Mucosa of descending colon (tissue), 3 donors: ENCODE measurements at places on chromosomes 6 and 20. TPM values are rescaled to one million over a fixed set of nuclear protein-coding genes. Genes with fewer than 3 reads are reported as not detected.

GRCh38 chr6:142459271-142459670 lies 157.5 kb downstream of the ADGRG6 start:
- DNase-seq = no peak

DNA sequence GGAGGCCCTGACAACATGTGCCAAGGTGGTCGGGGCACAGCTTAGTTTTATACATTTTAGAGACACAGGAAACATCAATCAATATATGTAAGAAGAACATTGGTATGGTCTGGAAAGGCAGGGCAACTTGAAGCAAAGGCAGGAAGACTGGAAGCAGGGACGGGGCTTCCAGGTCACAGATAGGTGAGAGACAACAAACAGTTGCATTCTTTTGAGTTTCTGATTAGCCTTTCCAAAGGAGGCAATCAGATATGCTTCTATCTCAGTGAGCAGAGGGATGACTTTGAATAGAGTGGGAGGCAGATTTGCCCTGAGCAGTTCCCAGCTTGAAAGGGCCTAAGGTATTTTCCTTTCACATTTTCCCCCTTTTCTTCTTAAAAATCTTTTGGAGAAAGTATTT lies 311.0 kb upstream of the RGS17 start:
- DNase-seq = no peak

- peak; percentile 80 for DNase-seq
These were observed 67.2 kb upstream of the TBC1D7 start for GRCh38 chr6:13395272-13396237.

The BMP5 gene
- total RNA-seq = 1.6 TPM

DNA sequence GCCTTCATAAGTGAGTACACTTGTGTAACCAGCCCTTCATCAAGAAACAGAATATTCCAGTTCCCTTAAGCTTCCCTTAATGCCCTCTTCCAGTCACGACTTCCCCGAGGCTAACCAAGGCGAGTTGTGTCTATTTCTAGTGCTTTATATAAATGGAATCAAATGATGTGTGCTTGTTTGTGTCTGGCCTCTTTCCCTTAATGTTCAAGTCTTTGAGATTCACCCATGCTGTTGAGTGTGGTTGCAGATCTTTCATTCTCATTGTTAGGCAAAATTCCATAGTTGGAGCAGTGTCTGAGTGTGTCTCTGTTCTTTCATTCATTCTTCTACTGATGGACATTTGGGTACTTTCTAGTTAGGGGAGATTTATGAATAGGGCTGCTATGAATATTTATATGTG lies 135.0 kb downstream of the CEBPB start:
- DNase-seq = no peak

The COL10A1 gene
- total RNA-seq = not detected

The TENT5A gene
- total RNA-seq = 30.4 TPM

GRCh38 chr20:3800878-3801260 lies 4.8 kb downstream of the CDC25B start:
- DNase-seq = no peak

DNA sequence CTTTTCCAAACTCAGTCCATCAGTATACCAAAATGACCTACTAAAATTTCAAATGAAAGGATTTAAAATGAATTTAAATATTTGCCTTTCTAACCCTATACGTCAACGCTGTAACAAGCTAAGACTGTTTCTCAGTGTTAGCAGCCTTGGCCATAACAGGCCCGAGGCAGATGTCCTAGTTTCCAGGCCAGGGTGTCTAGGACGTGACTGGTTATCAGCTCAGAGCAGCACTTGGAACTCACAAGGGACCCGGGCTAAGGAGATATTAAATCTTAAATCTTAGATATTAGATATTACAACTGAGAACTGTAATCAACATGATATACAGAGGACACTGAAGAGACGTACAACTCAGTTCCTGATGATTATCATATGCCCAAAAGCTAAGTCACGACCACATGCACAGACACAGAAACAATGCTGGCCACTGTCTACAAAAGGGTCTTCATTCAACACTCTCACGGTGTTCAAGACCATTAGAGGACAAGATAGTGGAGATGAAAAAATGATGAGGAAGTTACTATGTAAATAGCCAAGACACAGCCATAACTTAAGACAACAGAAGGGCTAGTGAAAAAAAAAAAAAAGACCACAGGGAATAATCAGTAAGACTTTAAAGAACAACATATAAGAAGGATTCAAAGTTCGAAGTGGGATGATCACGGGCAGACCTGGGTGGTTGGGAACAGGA lies at the start of gene CLDN20:
Gene CLDN20, plus strand, starts transcription at position 641 of the 691 bp plus-strand sequence. CDS start 11,707 bp downstream, outside the sequence.
- DNase-seq = no peak

GRCh38 chr20:23515250-23515939 lies 24.5 kb downstream of the CST8 start:
- DNase-seq = no peak

The PKHD1 gene
- total RNA-seq = 0.22 TPM

The CLPSL2 gene
- total RNA-seq = not detected

The EIF6 gene
- 182 TPM for total RNA-seq

DNA sequence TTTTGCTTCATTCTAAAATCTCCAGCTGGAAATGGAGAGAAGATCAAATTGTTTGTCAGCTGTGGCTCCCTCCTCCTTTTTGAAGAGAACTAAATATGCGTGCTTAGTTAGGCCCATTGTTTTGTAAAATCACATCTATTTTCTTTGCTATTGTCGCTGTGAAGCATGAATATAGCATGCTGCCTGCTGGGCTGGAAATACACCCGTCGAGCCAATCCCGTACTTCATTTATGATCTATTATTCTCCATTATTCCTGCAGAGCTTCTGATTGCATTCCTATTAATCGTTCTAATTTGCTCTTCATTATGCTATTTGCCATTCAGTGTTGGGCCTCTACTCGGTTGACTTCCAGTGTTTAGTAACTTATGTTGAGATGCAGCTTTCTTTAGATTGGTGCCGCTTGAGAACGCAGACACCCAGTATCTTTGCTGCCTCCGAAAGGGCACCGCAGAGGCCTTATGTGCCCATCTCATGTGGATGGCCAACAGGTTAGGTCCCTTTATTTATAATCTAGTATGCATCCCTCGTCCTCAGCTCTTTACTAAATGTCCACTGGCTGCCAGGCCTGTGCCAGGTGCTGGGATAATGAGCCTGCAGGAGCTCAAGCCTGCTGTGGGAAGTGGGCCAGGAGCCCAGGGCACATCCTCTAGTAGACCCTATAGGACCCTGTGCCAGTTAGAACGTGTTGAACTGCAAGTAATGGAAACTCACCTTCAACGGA lies 45.6 kb downstream of the FAM50B start:
- no peak for DNase-seq

DNA sequence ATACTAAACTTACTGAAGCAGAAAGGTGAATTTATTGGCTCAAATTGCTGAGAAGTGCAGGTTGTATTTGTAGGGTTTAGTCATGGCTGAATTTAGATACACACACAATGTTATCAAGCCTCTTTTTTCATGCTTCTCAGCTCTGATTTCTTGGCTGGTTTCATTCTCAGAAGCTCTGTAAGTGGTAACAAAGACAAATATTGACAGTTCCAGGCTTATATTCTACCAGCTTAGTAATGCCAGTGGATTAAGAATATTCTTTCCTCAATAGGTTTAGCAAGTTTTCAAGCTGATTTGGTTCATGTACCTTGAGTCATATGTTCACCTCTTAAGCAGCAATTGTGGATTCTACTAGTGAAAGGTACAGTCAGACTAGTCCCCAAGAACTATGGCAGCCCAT lies 52.1 kb upstream of the PKIB start:
- no peak for DNase-seq

DNA sequence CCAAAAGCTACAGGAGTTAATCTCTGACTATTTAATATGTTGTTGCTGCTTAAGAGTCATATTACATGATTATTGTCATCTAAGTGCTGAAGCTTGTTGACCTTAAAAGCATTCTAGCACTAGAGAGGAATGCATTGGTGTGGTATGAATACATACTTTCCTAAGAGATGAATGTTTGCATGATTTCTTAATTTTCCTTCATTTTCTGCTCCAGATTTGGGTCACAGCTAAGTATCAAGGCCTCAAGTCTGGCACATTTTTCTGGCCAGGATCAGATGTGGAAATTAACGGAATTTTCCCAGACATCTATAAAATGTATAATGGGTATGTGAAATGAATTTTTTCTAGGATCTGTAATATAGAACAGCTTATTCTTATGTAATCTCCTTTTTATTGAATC lies 53.6 kb downstream of the ENPP1 start:
- DNase-seq = no peak

DNA sequence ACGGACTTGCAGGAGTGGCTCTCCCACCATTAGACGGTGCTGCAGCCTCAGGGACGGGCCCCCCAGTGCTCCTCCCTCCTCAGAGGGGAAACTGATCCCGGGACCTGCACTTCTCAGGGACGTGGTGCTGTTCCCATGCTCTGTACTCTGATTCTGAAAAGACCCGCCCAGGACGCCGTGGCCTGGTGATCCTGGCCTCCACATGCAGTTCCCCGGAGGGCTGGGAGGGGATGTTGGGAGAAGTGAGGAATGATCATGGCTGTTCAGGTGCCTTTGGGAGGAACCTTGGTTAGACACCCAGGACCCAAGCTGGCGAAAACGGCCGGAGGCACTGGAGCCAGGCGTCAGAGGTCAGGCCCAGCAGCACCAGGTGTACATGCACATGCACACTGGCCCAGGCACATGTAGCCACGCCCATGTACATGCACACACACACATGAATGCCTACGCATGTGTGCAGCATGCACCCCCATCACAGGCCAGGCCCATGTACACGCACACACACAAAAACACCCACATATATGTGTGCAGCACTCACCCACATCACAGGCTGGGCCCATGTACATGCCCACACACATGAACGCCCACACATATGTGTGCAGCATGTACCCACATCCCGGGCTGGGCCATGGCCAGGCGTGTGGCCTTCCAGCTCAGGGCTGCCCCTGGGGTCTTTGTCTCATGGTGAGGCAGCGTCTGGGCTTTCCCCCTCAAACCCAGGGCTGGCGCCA lies 52.6 kb upstream of the DACT2 start:
- no peak for DNase-seq

GRCh38 chr6:152948150-152948768 lies 34.6 kb downstream of the FBXO5 start:
- no peak for DNase-seq

GRCh38 chr20:35269055-35269781 lies 8.7 kb downstream of the MMP24OS start:
- peak; percentile 77 for DNase-seq

The ERVFRD-1 gene
- total RNA-seq = 0.19 TPM
